ENCODE measurements at places on chromosomes 12 and 14.

- DNase-seq, result no peak
- no peaks in the 10 kb centered on the region for H3K27me3 ChIP-seq
- no peak overlapping the region for H3K4me3 ChIP-seq
- H3K27ac ChIP-seq, result no peak overlapping the region
- H3K36me3 ChIP-seq, result no peaks in the 10 kb centered on the region
- H3K4me1 ChIP-seq, result peaks cover 9% of the 10 kb centered on the region
Measured at GRCh38 chr14:103382376-103382775, 2.8 kb upstream of the MARK3 start.

DNA sequence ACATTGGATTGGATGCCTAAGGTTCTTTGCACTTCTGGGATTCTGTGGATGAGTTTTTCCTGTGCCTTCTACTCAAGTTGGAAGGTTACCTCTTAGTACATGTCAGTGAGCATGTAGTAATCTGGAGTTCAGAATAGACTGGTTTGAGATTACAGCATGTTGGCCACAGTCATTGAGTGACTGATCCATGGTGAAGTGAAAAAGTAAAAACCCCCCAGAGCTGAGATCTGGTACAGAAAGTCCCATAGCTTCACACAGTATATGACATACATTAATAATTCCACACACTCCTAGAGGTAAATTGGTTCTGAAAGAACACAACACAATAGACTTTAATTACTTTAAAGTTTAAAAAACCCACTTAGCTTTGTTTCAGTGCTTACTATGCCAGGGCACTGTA lies 11.9 kb upstream of the CCND2 start:
- DNase-seq, result no peak
- no peaks in the 10 kb centered on the region for H3K36me3 ChIP-seq
- peaks cover 6% of the 10 kb centered on the region for H3K27me3 ChIP-seq
- no peak overlapping the region for H3K27ac ChIP-seq
- no peak overlapping the region for H3K4me3 ChIP-seq

DNA sequence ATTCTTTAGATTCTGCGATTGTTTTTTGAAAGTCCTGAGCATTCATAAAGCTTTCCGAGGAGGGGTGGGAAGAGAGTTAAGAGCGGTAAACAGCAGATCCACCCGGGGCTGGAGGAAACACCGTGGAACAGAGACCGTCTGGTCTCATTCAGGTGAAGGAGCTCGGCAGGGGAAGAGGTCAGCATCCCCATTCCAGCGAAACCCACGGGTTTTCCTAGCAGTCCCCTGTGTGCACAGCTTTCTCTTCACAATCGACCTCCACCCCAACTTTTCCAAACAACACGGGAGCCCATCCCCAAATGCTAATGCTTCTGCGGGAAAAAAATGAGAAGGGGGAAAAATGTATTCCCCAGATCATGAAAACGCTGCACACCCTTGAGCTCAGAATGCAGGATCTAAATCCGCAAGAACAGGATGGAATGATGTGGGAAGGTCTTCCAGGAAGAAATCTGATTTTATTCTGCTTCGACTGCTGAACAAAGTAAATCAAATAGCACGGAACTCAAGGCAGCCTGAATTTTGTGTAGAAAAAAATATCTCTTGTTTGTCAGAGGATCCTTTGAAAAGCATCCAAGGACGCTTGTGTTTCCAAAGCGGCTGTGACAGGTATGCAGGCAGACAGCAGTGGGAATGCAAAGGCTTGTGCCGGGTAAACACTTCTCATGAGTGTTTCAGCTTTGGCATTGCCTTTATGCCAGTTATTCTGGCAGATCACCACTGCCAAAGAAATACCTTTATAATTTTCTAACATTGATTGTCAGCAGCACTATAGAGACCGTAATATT lies 128.8 kb downstream of the NDUFA12 start:
- H3K27ac ChIP-seq, result no peak overlapping the region
- no peak overlapping the region for H3K4me3 ChIP-seq
- peak; percentile 69 for DNase-seq
- peaks cover 7% of the 10 kb centered on the region for H3K4me1 ChIP-seq
- H3K36me3 ChIP-seq, result no peaks in the 10 kb centered on the region
- H3K27me3 ChIP-seq, result peaks cover 21% of the 10 kb centered on the region

GRCh38 chr12:116538682-116539305 lies 20.4 kb upstream of the MAP1LC3B2 start:
- no peaks in the 10 kb centered on the region for H3K27me3 ChIP-seq
- H3K4me3 ChIP-seq, result no peak overlapping the region
- H3K36me3 ChIP-seq, result no peaks in the 10 kb centered on the region
- no peak overlapping the region for H3K27ac ChIP-seq

DNA sequence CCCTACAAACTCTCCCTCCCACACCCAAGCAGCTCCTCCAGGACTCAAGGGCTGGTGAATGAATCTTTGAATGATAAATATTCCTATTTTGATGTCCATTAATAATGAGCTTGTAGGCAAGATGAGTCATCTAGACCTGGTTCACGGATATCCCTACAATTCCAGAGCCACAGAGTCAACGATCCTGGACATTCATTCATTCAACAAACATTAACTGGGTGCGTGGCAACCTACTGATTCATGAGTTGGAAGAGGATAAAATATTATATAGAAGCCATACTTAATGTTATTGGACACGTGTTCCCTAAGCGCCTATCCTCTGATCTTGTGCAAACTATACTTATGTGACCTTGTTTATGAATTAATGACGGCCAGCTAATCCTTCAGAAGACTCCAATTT lies 420 bp upstream of the OTUB2 start:
- H3K27me3 ChIP-seq, result no peaks in the 10 kb centered on the region
- H3K27ac ChIP-seq, result no peak overlapping the region
- H3K4me3 ChIP-seq, result no peak overlapping the region
- no peaks in the 10 kb centered on the region for H3K4me1 ChIP-seq
- no peak for DNase-seq

- peak overlapping the region; percentile 90 for H3K27ac ChIP-seq
- peaks cover 16% of the 10 kb centered on the region for H3K4me1 ChIP-seq
- peaks cover 13% of the 10 kb centered on the region for H3K36me3 ChIP-seq
- no peak overlapping the region for H3K4me3 ChIP-seq
- no peaks in the 10 kb centered on the region for H3K27me3 ChIP-seq
Measured at GRCh38 chr12:57609781-57610553, 1.3 kb upstream of the ARHGEF25 start.

- no peaks in the 10 kb centered on the region for H3K27me3 ChIP-seq
- H3K27ac ChIP-seq, result no peak overlapping the region
- DNase-seq, result no peak
- peaks cover 29% of the 10 kb centered on the region for H3K4me1 ChIP-seq
- no peaks in the 10 kb centered on the region for H3K36me3 ChIP-seq
- no peak overlapping the region for H3K4me3 ChIP-seq
Measured at GRCh38 chr14:21109377-21110138, 8.7 kb downstream of the TMEM253 start.

- no peak for DNase-seq
- peaks cover 13% of the 10 kb centered on the region for H3K4me1 ChIP-seq
- H3K27me3 ChIP-seq, result no peaks in the 10 kb centered on the region
- H3K36me3 ChIP-seq, result no peaks in the 10 kb centered on the region
- no peak overlapping the region for H3K27ac ChIP-seq
- no peak overlapping the region for H3K4me3 ChIP-seq
Measured at GRCh38 chr14:52913271-52913670, 37.6 kb downstream of the FERMT2 start.

GRCh38 chr12:78167510-78167909 lies 336.8 kb downstream of the NAV3 start:
- no peaks in the 10 kb centered on the region for H3K27me3 ChIP-seq
- H3K4me1 ChIP-seq, result no peaks in the 10 kb centered on the region
- no peak for DNase-seq
- H3K4me3 ChIP-seq, result no peak overlapping the region
- H3K36me3 ChIP-seq, result no peaks in the 10 kb centered on the region

- H3K36me3 ChIP-seq, result no peaks in the 10 kb centered on the region
- no peaks in the 10 kb centered on the region for H3K27me3 ChIP-seq
- H3K27ac ChIP-seq, result no peak overlapping the region
- DNase-seq, result no peak
- no peak overlapping the region for H3K4me3 ChIP-seq
Measured at GRCh38 chr12:33423706-33424105, 15.9 kb downstream of the SYT10 start.

DNA sequence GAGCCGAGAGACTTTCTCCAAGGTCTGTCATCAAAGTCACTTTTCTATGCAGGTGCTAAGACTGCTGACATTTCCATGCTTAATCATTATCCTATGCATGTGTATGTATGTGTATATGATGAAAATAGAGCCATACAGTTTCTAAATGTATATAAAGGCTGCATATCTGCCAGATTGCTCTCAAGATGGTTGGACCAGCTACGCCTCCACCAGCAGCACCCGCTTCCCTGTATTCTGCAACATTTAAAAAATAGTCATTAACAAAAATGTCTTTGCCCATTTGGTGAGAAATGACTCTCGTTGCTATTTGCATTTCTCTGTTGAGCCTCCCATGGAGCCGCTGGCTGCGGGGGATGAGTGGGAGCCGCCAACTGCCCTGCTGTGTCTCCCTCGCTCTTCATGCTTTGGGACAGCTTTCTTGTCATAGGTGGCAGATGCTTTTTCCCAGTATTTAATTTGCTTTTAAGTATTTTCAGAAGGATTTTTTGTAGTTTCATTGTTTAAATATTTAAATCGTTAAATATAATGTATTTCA lies 54.7 kb downstream of the DYNC1H1 start:
- H3K4me1 ChIP-seq, result no peaks in the 10 kb centered on the region
- DNase-seq, result no peak
- H3K36me3 ChIP-seq, result peaks cover 100% of the 10 kb centered on the region
- no peak overlapping the region for H3K27ac ChIP-seq
- no peaks in the 10 kb centered on the region for H3K27me3 ChIP-seq
- H3K4me3 ChIP-seq, result no peak overlapping the region

DNA sequence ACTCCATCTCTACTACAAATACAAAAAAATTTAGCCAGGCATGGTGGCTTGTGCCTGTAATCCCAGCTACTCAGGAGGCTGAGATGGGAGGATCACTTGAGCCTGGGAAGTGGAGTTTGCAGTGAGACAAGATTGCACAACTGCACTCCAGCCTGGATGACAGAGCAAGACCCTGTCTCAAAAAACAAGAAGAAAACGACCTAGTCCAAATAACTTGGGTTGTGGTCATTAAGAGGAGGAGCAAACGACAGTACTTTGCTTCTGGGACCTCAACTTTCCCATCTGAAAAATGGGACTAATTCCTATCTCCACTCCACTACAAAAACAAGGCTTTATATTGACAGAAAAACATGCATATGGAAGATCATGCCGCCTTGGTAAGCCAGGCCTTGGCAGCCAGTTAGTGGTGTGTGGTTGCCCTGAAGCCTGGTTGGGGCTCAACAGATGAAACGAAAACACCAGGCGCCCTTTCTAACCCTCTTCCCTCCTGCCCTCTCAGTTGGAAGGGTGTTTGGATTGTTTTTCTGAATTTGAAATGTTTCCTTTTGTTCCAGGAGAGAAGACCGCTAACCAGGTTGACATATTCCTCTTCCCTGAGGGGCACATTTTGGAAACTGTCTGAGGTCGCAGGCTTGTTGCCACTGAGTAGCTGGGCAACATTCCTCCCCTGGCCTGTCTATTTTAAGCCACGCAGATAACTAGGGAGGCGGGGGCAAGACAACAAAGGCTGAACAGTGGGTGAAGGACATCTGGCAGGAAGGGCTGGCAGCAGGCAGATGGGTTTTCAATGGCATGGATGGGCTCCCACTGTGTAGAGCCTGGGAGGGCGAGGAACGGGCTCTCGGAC lies 13.7 kb upstream of the VPS37B start:
- peak overlapping the region; percentile 52 for H3K27ac ChIP-seq
- H3K4me3 ChIP-seq, result no peak overlapping the region
- peak; percentile 68 for DNase-seq
- peaks cover 6% of the 10 kb centered on the region for H3K4me1 ChIP-seq
- H3K27me3 ChIP-seq, result no peaks in the 10 kb centered on the region

DNA sequence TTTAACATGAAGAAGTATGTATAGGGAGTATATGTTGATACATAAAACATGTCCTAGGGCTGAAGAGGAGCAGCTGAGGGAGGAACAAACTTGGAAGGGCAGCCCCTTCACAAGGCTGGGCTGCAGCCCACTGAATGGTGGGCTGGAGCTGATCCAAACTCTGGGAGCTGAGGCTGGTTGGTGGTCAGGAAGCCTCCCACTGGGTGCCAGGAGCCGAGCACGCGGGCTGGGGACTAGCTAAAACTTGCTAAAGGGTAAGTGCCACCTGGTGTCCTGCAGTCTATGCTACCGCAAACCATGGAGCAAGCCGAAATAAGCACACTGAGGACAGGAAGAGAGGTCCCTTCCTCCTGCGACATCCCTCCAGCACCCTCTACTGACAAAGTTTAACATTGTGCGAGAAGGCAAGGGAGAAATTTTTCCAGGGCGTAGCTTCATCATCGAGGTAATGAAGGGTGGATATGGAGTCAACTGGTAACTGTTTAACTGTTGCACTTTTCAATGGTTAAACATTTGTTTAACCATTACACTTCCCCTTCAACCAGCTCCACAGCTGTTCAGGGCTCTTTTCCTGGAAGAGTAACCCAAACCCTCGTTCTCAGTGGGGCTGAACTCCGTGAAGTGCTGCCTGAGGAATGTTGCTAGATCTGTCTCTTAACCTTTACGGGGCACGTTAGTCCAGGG lies 42.2 kb downstream of the EGLN3 start:
- no peaks in the 10 kb centered on the region for H3K4me1 ChIP-seq
- peaks cover 2% of the 10 kb centered on the region for H3K27me3 ChIP-seq
- H3K27ac ChIP-seq, result no peak overlapping the region
- H3K4me3 ChIP-seq, result no peak overlapping the region
- DNase-seq, result no peak

DNA sequence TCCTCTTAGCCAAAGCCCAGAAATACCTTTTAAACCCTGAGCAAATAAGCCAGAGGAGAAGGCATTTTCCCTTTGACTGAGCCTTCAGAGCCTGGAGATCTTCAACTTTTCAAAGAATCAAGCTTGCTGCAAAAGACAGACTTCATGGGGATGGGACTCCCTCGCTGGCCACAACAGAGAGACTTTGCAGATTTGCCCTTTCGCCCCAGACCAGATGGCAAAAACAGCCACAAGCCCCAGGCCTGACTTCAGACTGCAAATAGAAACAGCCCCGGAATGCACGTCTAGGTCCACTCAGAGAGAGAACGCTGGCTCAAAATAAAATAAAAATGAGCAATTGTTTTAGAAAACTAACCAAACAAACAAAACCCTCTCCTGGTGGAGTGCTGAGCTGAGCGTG lies 114.6 kb upstream of the MED13L start:
- no peak overlapping the region for H3K27ac ChIP-seq
- peaks cover 11% of the 10 kb centered on the region for H3K4me1 ChIP-seq
- no peaks in the 10 kb centered on the region for H3K27me3 ChIP-seq
- no peaks in the 10 kb centered on the region for H3K36me3 ChIP-seq

- H3K27ac ChIP-seq, result no peak overlapping the region
- H3K27me3 ChIP-seq, result no peaks in the 10 kb centered on the region
- no peaks in the 10 kb centered on the region for H3K36me3 ChIP-seq
- H3K4me3 ChIP-seq, result no peak overlapping the region
- DNase-seq, result no peak
Measured at GRCh38 chr12:32201096-32201495, 94.4 kb downstream of the BICD1 start.

- no peaks in the 10 kb centered on the region for H3K4me1 ChIP-seq
- DNase-seq, result no peak
- H3K27ac ChIP-seq, result no peak overlapping the region
- no peak overlapping the region for H3K4me3 ChIP-seq
- H3K27me3 ChIP-seq, result no peaks in the 10 kb centered on the region
Measured at GRCh38 chr12:86249851-86250250, 6.3 kb downstream of the MGAT4C start.
